Stimulated activated CD4-positive, alpha-beta T cell treated with anti-CD3 and anti-CD28 coated beads, TNF-alpha, amount 100 ng/mL, for 24 hours (primary cell): ENCODE measurements at places on chromosomes 4 and X.

- no peak for DNase-seq
Measured at GRCh38 chr4:16082041-16082425, 1.8 kb downstream of the PROM1 start.

DNA sequence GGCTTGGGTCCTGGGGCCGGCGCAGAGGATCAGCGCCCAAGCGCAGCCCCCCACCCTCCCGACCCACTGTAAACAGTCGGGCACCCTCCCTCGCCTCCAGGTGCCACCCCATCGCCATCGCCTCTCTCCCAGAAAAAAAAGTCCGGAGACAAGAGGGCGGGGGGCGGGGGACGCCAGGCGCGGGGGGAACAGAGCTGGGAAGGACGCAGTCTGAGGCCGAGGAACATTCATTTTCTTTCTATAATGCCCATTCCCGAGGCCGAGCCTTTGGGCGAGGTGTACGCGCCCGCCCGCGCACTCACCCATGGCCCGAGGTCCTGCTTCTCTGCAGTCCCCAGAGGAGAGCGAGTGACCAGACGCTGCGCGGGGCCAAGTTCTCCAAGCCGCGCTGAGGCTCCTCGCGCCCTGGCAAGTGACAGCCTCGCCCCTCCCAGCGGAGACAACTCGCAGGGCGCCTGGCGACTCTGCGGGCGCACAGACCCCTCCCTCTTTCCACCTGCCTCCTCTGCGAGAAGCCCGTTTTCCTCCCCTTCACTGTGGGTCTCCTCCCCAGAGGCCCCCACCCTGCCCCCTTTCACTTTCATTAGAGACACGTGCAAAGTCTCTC lies 63.5 kb upstream of the WDR17 start:
- no peak for DNase-seq

GRCh38 chrX:74023203-74023602 lies 280.8 kb upstream of the ZCCHC13 start:
- no peak for DNase-seq

- DNase-seq = no peak
Measured at GRCh38 chr4:72663828-72664227, 94.8 kb upstream of the ADAMTS3 start.

DNA sequence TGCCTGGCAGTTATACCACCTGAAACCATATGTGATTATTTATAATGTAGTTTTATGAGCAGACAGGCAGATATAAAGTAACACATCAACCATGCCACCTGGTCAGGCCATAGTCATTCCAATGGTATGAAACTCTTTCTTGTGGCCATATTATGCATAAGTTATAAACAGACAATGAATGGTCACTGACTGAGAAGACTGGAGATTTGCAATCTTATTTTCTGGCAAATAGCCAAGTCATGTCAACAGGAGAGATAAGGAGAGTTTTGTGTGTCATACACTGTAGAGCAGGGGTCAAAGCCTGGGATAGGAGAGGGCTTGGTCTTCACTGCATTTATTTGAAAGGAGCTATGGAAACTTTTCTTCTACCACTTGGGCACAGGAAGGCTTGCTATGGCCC lies 29.5 kb downstream of the SORBS2 start:
- DNase-seq = no peak

DNA sequence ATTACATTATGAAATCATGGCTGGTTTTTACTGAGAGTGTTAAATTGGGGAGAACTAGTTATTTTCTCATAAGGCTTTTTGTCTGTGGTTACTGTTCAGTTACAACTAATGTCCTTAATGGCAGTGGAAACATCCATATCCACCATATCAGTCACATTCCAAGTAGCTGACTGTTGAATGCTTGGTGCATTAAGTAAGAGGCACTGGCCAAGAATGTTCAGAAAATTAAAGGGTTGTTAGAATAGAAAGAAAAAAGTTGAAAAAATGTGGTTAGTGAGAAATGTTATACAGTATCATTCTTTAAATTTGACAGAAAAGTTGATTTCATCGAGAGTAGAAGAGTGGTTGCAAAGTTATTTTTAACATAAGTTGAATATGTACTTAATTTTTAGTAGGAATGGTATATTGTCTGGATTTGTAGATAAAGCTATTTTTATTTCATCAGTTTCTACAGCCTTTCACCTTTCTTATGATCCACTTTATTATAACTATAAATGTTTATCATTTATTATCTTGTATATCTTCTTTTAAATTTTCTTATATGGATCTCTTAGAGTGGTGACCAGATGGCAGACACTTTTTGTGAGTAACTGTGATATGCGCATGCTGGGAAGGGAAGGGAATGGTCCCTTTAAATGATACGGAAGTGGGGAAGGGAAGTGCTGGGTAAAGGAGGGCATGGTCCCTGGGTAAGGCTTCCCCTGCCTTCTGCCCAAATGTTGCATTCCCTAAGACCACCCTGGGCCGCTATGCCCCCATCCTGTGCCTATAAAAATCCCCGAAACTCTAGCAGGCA lies 2407.1 kb downstream of the ARAP2 start:
- DNase-seq = no peak

DNA sequence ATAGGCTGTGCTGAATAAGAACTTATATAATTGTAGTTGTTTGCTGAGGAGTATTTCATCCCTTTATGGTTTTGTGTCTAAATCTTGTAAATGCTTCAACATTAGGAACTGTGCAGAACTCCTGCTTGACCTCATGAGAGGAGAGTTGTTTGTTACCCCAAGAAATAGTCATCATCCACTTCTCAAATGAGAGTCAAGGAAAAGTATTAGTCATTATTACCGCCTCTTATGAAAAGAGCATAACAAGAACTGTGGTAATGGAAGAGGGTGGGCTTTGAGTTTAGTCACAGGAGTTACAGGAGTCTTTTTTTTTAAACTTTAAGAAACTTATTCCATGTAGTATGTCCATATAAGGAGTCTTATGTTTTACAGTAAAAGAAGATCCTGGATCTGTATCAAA lies 132.9 kb downstream of the RAP1GDS1 start:
- DNase-seq = no peak

DNA sequence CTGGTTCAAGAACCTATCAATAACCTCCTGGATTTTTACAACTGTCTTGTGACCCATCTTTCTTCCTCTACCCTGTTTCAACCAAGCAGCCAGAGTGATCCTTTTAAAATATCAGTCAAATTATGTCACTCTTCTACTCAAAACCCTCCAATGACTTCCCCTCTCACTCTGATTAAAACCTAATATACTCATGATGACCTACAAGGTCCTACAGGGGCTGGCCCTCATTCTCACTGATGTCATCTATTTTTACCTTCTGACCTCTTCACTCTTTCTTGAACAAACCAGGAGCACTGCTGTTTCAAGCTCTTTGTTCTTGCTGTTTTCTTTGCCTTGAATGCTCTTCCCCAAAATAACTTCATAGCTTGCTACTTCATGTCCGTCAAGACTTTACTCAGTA lies 48.5 kb downstream of the ARHGEF38 start:
- DNase-seq = no peak
